ENCODE measurements at places on chromosomes 4 and X.

DNA sequence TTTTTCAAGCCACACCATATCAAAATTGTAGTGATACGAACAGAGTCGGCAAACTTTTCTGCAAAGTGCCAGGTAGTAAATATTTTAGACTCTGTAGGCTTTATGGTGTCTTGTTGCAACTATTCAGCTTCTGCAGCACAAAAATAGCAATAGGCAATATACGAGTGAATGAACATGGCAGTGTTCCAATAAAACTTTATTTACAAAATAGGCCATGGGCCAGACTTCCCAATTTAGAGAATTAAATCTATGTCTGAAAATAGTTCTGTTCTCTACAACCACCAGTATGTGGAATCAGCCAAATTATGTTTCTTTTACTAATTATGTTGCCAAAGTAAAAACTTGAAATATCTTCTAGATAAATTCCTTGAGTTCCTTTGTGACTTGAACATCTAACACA, 56.5 kb downstream of the NCAPG start:
- no peak for DNase-seq

DNA sequence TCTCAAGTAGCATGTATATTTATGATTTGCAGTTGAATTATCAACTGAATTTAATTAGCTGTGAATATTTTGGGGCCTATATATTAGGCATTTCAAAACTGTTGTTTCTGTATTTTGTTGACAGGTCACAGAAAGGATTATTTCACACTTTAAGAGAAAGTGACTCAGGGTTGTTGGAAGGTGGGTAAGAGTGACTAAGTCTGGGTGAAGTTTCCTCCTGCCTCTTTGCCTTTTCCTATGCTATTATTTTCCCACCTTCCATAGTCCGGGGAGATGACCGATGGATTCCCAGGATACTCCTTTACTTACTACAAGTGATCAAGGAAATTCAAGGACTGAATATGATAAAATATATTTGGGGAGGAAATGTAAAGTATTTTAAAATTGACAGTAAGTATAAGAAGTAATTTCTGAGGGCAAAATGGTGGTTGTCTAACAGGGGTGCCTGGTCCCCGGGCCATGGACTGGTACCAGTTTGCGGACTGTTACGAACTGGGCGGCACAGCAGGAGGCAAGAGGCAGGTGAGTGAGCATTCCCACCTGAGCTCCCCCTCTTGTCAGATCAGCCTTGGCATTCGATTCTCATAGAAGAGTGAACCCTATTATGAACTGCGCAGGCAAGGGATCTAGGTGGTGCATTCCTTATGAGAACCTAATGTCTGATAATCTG, 175.5 kb upstream of the GPRIN3 start:
- DNase-seq: no peak

GRCh38 chr4:120062663-120063195, 3.9 kb downstream of the MAD2L1 start:
- DNase-seq: no peak

DNA sequence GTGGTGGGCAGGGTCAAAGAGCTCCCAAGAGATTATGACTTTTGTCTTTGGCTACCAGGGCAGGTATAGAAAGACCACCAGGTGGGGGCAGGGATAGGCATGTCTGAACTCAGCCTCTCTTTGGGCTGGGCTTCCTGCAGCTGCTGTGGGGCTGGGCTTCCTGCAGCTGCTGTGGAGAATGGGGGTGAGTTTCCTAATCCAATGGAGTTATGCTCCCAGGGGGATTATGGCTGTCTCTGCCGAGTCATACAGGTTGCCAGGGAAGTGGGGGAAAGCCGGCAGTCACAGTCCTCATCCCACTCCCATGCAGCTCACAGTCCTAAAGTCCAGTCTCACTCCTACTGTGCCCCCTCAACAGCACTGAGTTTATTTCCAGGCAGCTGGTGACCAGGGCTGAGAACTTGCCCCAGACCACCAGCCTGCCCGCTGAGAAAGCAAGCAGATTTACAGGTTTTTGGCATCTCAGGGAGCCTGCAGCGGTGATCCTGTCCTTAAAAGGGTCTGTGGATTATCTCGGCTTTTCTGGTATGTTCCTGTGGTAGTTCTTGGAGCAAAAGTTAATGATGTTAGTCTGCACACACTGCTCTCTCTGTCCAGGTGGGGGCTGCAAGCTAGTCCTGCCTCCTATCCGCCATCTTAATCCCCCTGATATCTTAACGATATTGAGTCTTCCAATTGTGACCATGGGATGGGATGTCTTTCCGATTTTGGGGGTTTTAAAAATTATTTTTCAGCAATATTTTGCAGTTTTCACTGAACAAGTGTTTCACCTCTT, 133.4 kb downstream of the RTL9 start:
- DNase-seq: no peak

- DNase-seq: peak; percentile 51
Observed at GRCh38 chr4:2689825-2690700, 66.1 kb downstream of the TNIP2 start.

- peak; percentile 7 for DNase-seq
Observed at GRCh38 chrX:9465380-9466123, 694 bp downstream of the TBL1X start.
